AG08396 (cell line): ENCODE measurements at places on chromosomes 2 and 18.

DNA sequence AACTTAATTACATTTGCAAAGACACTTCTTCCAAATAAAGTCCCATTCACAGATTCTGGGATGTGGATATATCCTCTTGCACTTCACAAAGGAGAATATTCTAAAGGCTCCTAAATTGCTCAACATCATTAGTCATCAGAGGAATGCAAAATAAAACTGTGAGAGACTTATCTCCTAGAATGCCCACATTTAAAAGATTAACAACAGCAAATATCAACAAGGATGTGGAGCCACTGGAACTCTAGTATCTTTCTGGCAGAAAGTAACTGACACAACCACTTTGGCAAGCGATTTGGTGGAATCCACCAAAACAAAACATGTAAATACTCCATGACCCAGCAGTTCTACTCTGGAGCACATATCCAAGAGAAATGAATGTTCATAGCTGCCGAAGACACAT, 4.6 kb downstream of the NEU2 start:
- no peak for DNase-seq

GRCh38 chr2:100749771-100750542, 70.0 kb upstream of the NPAS2 start:
- no peak for DNase-seq

- DNase-seq = no peak
These were observed 13.8 kb downstream of the RRM2 start for GRCh38 chr2:10136101-10136934.

GRCh38 chr2:239959059-239959971, 65.8 kb downstream of the NDUFA10 start:
- DNase-seq = peak; percentile 41

GRCh38 chr2:71066856-71067255, 1.6 kb upstream of the NAGK start:
- no peak for DNase-seq

- no peak for DNase-seq
These were observed 86.7 kb upstream of the TMEM18 start for GRCh38 chr2:763766-764525.

GRCh38 chr2:231452799-231453508, 11.3 kb downstream of the NCL start:
- DNase-seq = no peak

DNA sequence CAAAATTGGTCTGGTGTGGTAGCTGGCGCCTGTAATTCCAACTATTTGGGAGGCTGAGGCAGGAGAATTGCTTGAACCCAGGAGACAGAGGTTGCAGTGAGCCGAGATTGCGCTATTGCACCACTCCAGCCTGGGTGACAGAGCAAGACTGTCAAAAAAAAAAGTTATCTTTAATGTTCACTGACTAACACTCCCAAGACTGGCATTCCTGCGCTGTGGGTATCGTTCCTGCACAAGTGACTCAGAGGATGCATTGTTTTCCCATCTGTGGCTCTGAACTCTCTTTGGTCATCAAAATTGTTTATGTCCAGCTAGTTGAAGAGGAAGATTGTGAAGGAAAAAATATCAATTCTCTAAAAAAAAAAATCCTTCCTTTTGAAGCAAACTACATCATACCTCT, 539.0 kb downstream of the SOX11 start:
- no peak for DNase-seq

DNA sequence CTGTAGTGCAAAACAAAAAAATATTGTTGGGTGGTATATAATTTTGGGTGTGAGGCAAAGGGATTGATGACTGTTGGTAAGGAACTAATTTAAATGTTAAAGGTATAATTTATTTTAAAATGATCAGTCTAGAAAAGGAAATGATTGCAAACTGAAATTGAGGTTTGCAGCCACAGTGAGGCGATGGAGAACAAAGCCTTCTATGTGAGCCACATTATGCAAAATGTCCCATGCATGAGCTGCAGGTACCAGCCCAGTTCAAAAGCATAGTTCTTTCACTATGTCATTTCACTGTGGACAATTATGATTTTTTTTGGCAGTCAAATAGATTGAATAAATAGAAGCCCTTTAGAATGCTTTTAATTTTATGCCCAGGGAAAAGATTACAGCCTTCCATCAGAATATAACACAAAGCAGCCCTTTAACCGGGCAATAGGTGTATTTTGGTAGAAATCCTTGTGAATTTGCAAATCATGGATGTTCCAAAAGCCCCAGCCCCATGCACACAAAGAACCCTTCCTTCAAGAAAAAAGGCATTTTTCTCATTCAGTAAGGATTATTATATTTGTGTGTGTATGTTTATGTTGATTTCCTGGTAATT, 1.7 kb downstream of the MAP2 start:
- peak; percentile 62 for DNase-seq

GRCh38 chr2:6626401-6627012, 239.2 kb downstream of the CMPK2 start:
- DNase-seq = no peak

GRCh38 chr2:176755537-176756135, 457.0 kb upstream of the HNRNPA3 start:
- DNase-seq = no peak

DNA sequence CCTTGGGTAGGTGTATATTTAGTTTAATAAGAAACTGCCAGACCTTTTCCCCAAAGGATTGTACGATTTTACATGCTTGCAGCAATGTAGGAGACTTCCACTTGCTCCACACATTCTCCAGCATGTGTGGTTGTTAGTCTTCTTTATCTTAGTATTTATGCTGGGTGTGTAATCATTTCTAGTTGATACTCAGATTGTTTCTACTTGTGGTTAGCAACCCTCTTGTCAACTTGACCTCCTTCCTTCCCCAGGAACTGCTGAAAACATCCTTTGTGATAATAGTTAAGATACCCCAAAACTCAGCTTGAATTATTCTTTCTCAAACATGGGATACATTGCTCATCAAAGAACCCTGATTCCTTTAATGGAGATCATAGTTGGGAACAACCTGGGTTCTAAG, 37.2 kb upstream of the CYBRD1 start:
- no peak for DNase-seq

GRCh38 chr2:206856513-206856912, 82.8 kb upstream of the CPO start:
- DNase-seq = peak; percentile 26

DNA sequence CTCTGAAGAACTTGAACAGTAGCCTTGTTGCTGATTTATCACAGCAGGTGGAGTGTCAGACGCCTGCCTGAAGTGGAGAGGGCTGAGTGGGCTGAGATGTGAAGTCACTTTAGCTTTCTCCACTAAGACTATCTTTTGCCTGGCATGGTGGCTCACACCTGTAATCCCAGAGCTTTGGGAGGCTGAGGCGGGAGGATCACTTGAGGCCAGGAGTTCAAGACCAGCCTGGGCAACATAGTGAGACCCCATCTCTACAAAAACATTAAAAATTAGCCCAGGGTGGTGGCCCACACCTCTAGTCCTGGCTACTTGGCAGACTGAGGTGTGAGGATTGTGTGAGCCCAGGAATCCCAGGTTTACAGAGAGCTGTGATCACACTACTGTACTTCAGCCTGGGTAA, 60.6 kb upstream of the TTC39C start:
- DNase-seq = no peak

- no peak for DNase-seq
These were observed 986.7 kb upstream of the CDH2 start for GRCh38 chr18:29163596-29163995.

DNA sequence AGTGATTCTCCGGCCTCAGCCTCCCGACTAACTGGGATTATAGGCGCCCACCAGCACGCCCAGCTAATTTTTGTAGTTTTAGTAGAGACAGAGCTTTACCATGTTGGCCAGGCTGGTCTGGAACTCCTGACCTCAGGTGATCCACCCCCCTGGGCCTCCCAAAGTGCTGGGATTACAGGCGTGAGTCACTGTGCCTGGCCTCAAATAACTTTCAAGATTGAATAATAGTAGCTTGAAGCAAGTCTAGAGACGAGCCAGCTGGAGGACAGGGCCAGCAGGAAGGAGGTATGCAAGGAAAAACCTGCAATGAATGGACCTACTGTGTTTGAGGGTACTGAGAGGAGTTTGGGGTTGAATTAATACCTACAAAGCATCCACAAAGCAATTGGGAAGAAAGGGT, 87.5 kb downstream of the MSH2 start:
- DNase-seq = no peak

- DNase-seq = no peak
These were observed 470.8 kb downstream of the RIT2 start for GRCh38 chr18:42644729-42645131.

DNA sequence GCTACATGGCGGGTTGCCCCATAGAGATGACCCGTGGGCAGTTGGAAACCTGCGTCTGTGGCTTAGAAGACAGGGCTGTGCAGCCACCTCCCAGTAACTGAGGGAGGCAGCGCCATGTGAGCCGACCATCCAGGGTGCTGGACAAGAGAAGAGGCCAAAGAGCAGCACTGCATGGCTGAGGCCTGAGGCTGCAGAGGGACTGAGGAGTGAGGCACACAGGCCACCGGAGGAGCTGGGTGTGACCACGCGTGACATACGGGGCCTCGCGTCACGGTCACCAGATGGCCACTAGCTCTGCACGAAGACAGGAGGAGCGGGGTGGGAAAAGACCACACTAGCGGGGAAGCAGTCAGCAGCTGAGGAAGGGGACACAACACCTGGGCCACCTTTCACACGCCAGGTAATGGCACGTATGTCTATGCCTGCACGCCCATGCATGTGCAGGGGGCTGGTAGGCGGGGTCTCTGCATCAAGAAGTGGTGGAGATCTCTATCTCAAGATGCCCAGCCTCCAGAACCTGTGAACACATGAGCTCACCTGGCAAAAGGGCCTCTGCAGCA, 61.4 kb downstream of the NDUFA10 start:
- no peak for DNase-seq

GRCh38 chr2:166665991-166666940, 172.2 kb upstream of the SCN7A start:
- DNase-seq = peak; percentile 5

DNA sequence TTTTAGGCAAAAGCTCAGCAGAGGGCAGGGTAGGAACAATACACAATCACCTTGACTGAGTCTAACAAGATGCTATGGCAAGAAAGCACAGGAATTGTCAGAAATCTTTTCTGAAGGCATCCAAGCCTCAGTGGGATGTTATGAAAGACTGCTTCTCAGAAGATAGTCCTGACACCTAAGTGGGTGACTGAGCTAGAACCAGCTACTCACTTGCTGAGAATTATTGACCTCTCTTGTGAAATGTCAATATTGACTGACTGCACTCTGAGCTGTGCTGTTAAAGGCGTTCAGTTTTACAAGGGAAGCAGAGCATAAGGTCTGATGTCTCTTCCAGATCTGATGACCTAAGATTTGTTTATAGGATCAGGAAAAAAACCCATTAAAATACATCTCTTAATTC, 46.1 kb downstream of the TACR1 start:
- no peak for DNase-seq

DNA sequence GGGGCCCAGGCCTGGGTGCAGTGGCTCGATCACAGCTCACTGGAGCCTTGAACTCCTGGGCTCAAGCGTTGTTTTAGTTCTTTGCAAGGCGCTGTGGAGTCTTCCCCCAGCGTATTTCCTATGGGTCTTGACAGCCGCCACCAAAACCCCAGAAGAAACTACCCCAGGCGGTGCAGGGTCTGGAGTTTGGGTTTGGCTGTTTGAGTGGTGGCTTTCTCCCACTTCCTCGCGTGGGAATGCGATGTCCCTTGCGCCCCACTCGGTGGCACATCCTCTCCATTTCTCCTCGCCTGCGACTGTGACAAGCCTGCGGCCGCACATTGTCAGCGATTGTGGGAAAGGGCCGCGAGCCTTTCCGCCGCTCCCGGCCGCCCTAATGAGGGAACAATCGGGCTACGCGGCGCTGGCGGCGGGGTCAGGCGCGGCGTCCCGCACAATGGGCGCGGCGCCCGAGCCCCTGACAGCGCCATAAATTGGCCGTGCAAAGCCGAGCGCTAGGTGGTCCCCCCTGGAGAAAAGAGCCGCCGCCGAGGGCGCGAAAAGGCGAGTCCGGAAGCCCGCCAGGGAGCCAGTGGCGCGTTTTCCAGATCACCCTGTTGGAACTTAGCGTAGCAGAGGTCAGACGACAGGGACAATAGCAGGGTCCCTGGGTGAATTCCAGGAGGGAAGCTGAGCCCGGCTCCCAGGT, 194.9 kb upstream of the POU3F3 start:
- DNase-seq = no peak

DNA sequence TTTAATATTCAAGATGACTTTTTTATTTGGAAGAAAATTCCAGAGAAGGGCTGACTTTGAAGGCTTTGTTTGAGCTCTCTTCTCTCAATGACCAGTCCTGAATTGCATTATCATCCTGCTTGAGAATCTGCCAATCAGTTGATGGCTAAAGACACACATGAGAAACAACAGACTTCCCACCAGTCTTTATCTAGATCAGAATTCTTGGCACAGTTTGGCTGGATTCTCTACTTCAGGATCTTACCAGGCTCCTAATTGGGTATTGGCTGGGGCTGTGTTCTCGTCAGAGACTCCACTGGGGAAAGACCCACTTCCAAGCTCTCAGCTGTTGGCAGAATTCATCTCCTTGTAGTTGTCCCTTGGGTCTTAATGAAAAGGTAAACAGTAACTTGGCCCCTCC, 86.0 kb downstream of the WDSUB1 start:
- DNase-seq = no peak

DNA sequence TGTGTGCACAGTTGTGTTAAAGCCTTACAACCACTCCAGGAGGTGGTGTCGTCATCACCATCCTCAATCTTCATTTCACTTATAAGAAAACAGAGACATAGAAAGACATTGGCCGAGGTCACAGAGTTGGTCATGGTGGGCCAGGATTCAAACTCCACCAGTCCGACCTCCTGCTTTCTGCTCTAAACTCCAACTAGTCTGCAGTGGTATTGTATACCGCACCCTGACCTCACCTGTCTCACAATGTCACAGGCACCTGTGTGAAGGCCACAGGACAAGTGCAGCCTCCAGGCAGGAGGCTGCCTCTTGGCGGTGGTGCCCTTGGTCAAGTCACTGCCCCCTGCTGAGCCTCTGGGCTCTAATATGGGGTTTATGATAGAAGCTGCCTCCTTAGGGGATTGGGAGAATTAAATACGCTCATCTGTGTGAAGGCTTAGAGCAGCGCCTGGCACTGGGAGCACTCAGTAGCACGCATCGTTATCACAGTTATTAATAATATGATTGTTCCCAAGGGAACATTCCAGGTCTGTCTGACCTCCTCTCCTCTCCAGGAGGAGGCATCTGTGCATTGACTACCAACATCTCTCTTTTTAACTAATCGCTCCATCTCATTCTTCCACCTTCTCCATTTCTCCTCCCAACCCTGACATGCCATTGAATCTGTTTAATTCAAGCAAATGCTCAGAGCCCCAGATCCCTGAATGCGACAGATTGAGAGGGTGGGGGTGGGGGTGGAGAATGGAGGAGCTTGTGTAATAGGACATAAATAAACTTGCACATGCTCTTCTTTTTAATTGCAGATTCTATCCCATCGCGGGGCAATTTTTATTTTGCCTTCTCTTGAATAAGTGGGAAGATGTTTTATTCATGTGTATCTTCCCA, 112.7 kb downstream of the MCFD2 start:
- DNase-seq = no peak

GRCh38 chr2:45162711-45163110, 153.5 kb upstream of the SIX2 start:
- no peak for DNase-seq
